ENCODE measurements at places on chromosomes 12 and 14. TPM values are rescaled to one million over a fixed set of nuclear protein-coding genes. Genes with fewer than 3 reads are reported as not detected.
A peak's percentile ranks its signal among the peaks of the same experiment; 100 is the strongest.

The RERGL gene
- total RNA-seq: not detected

The DCN gene
- total RNA-seq: 17.9 TPM

The TPPP2 gene
- total RNA-seq: not detected

The PIK3C2G gene
- total RNA-seq: not detected

The PPP1R36 gene
- total RNA-seq: 0.33 TPM

The MDM2 gene
- total RNA-seq: 123 TPM

The RPS6KL1 gene
- 14.1 TPM for total RNA-seq

- DNase-seq: peak; percentile 36
Observed at GRCh38 chr12:107131832-107132616, 38.7 kb upstream of the CRY1 start.

DNA sequence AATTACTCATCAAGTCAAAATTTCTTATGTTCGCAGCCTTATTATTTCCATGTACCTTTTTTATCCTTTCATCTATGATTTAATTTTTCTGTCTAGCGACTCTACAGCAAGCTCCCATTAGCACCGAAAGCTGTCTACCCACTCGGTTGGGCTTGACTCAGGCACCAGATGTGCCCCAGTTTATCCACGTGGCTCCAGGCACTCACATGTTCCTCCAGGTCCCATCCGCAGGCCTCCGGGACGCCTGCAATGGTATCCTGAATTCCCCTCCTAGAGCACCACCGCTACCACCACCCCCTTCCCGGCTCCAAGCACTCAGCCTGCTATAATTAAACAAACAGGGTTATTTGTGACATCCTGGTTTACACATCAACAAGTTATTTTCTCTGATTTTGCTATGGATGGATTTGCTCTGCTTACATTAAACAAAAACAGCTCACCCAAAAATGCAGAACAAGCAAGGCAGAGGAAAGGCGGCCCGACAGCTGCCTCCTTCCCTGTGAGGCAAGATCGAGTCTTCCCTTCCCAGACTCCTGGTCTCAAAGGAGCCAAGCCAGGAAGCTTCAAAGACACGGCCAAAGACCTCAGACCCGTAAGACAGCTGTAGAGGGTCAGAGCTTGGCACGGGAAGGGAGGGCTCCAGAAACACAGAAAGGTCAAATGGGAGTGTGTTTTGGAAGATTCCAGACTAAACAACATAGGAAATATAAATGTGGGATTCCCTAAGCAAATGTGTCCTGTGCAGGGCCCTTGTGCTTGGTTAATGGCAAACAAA, 253.8 kb downstream of the TTC8 start:
- no peak for DNase-seq

DNA sequence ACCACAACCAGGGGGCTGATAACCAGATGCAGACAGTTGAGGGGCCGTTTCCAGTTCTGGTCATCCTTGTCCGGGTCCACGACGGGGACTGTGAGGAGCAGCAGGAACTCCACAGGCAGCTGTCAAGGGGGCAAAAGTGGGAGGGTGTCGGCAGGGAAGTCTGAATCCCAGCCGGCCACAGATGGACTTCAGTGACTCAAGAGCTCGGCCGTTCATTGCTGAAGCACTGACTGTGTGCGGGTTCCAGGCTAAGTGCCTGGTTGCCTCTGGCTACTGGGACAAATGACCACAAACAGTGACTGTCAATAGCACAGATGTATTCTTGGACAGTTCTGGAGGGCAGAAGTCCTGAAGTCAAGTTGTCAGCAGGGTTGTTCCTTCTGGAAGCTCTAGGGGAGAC, 19.6 kb downstream of the SLC8B1 start:
- DNase-seq: no peak

DNA sequence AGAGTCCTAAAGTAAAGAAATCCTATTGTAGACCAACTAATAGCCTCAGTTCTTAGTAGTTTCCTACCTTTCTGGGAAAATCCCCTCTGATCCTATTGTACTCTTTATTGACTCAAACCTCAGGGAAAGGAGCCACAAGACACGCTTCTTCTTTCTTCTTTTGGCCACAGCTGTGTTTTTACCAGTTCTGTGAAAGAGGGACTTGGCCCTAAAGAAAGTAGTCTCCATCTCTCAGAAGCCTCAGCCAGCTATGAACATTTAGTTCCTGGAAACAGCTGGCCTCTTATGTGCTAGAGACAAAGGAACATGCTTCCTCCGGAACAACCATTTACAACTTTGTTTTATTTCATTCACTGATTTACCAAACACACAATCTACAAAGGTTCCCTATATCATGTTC, 66.1 kb upstream of the ARID2 start:
- no peak for DNase-seq

GRCh38 chr12:19338405-19338804, 100.9 kb upstream of the AEBP2 start:
- DNase-seq: no peak

DNA sequence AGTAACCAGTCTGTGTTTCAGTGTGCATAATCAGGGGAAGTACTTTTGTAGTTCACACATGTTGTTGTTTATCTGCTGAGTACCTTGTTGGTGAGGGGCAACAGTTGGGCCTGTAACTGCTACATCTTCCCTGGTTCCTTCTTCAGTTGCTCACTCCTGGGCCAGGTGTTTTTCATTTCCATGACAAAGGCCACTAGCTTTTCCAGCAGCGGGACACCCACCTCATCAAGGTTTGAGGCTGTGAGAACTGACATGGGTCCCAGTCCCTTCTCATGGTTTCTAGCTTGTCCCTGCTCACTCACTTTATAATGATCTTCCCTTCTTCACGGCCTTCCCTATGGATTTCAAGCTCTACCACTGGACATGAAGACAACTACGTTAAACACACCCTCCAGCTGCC, 1.5 kb upstream of the NOXRED1 start:
- no peak for DNase-seq

DNA sequence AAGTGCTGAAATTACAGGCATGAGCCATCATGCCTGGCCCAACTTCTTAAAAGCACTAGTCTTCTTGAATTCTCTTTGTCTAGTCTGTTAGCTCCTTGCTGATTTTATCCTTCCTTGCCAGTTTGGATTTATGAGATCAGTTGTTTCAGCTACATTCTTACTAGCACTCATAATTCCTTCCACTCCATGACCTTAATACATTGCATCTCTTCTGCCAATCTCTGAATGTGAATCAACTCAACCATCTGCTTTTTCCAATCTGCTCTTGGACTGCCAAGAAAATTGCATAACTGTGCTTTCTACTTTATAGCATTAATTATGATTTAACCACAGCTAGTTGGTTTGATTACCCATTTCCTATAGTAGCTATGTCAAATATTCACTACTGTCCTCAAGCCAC, 14.9 kb upstream of the HEATR5A start:
- DNase-seq: no peak

- DNase-seq: no peak
Observed at GRCh38 chr12:18926188-18926587, 188.3 kb downstream of the CAPZA3 start.

GRCh38 chr14:101065246-101065645, 161.7 kb upstream of the RTL1 start:
- no peak for DNase-seq

DNA sequence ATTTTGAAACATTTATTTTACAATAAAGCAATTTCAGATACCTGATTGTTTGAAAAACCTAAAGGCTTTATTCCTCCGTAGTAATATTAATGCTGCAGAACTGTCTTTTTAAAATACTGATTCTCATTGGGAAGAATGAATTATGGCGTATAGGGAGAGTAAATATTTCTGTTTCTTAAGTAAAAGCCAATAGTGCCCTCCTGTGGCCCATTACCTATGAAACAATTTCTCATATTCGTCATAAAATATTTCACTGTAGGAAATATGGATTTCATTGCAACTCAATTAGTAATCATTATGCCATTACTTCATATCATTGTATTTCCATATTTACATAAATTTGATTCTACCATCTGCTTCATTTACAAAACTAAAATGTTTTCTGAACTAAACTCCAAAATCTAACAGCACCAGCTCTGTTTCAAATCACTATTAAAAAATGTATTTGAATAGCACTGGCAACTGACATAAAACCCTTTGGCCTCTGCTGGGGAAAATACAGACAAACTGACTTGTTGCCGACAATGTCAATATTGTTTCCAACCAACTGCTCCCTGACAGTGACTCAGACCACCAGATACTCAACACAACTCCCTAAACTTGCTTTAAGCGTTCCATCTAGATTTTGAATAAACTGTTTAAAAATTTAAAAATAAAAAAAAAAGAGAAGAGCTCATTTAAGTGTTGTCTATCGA, 290.3 kb downstream of the NAV3 start:
- no peak for DNase-seq

All from neural crest cell (in vitro differentiated cells).